ENCODE measurements at places on chromosomes 13 and 19. TPM values are rescaled to one million over a fixed set of nuclear protein-coding genes. Genes with fewer than 3 reads are reported as not detected.

Gene CBLC
- total RNA-seq: 5.5 TPM

Gene COX7A1
- 4.9 TPM for total RNA-seq

Gene P2RY11
- total RNA-seq: 3.4 TPM

Gene CCDC169
- total RNA-seq: 0.39 TPM

Gene ADPRHL1
- 4.7 TPM for total RNA-seq

Gene SELENOV
- total RNA-seq: not detected

Gene C13orf46
- under 0.01 TPM for total RNA-seq

Gene WDR87
- total RNA-seq: under 0.01 TPM

Gene METTL21C
- total RNA-seq: not detected

Data from placental epithelial cell (primary cell).